ENCODE measurements at places on chromosomes 13 and 19. TPM values are rescaled to one million over a fixed set of nuclear protein-coding genes. Genes with fewer than 3 reads are reported as not detected.

- H3K36me3 ChIP-seq: no peaks in the 10 kb centered on the region
- peaks cover 41% of the 10 kb centered on the region for H3K4me1 ChIP-seq
- H3K27me3 ChIP-seq: no peaks in the 10 kb centered on the region
Measured at GRCh38 chr13:44573071-44573470, 3.1 kb downstream of the TSC22D1 start.

GRCh38 chr13:40980461-40980860 lies 38.7 kb downstream of the ELF1 start:
- H3K36me3 ChIP-seq: no peaks in the 10 kb centered on the region
- H3K4me3 ChIP-seq: no peak overlapping the region
- H3K27ac ChIP-seq: peak overlapping the region; percentile 85
- no peak for DNase-seq

DNA sequence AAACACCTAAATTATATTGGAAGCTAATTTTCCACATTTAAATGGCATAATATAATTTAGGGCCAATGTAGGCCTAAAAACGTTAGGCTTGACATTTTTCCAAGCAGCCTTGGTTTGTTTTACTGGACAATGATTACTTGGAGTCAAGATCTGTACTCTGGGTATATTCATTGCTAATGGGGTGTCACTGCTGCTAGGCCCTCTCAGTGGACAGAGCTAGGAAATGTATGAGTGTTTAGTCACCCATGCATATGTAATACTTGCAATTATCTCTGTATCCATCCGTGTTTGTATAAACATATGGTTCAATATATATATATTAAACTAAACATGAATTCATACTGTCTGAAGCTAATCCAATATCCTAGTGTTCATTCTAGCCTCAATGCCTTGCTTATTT lies 598.1 kb downstream of the DCT start:
- H3K4me1 ChIP-seq: no peaks in the 10 kb centered on the region
- H3K27me3 ChIP-seq: no peaks in the 10 kb centered on the region
- H3K36me3 ChIP-seq: no peaks in the 10 kb centered on the region
- H3K4me3 ChIP-seq: no peak overlapping the region
- no peak for DNase-seq

GRCh38 chr19:34306213-34306661 lies 51.9 kb downstream of the GARRE1 start:
- H3K27ac ChIP-seq: peak overlapping the region; percentile 70
- no peaks in the 10 kb centered on the region for H3K27me3 ChIP-seq
- peaks cover 32% of the 10 kb centered on the region for H3K4me1 ChIP-seq
- H3K36me3 ChIP-seq: no peaks in the 10 kb centered on the region
- H3K4me3 ChIP-seq: no peak overlapping the region
- peak; percentile 81 for DNase-seq

- H3K4me3 ChIP-seq: no peak overlapping the region
- no peak for DNase-seq
- no peaks in the 10 kb centered on the region for H3K27me3 ChIP-seq
- H3K4me1 ChIP-seq: no peaks in the 10 kb centered on the region
- no peaks in the 10 kb centered on the region for H3K36me3 ChIP-seq
Measured at GRCh38 chr13:44206434-44206833, 167.2 kb upstream of the SERP2 start.

DNA sequence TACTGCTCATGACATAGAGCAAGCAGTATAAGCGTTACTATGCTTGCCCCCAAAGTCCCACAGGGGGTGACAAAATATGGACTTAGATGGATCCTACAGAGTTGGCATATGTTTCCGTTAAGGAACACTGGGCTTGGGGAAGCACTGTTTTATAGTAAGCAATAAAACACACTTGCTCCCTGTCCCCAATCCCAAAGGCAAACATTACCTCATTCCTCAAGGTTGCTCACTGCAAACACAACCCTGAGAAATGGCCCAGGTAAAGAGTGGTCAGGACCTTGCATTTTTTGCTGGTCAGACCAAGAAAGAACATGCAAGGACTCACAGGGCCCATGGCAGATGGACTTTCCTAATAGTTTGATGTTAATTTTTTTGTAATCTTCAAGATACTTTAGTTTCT lies 32.3 kb downstream of the UGGT2 start:
- no peak overlapping the region for H3K4me3 ChIP-seq
- DNase-seq: peak; percentile 56
- H3K36me3 ChIP-seq: no peaks in the 10 kb centered on the region
- H3K27ac ChIP-seq: peak overlapping the region; percentile 52
- no peaks in the 10 kb centered on the region for H3K27me3 ChIP-seq

DNA sequence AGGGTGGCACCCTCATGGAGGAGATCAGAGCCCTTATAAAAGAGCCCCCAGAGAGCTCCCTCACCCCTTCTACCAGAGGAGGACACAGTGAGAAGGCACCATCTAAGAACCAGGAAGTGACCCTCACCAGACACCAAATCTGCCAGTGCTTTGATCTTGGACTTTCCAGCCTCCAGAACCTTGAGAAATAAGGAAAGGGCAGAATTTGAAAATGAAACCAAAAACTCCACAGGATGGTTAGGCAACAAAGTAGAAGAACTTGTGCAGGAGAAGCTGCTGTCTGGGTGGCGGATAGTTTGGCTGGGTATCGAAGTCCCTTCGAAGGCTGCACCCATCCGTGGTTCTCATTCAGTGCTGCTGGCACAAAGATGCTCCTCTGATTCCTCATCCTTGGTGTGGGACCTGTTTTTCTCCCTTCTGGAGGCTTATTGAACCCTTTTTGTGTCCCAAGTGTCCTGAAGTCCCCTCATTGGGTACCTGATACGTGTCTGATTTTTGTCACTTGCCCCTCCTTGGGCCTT lies 130.8 kb downstream of the KDM4B start:
- H3K4me3 ChIP-seq: no peak overlapping the region
- DNase-seq: no peak
- no peaks in the 10 kb centered on the region for H3K27me3 ChIP-seq
- peaks cover 66% of the 10 kb centered on the region for H3K4me1 ChIP-seq
- no peaks in the 10 kb centered on the region for H3K36me3 ChIP-seq

DNA sequence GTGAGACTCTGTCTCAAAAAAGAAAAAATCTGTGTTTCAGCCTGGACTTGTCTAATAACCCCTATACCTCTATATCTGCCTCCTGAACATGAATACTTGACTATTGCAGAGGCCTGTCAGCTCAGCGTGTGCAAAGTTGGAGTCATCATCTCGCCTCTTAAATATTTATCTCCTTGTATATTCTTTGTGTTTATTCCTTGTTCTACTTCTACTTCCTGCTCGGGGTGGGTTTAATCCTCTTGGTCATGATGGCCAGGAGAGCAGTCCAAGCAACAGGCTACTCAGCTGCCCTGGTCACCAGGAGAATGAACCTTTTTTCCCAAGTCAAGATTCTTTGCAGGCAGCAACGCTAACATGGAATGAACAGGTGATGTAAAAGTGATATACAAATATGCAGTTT lies 119.1 kb downstream of the PCCA start:
- no peak overlapping the region for H3K4me3 ChIP-seq
- H3K27me3 ChIP-seq: no peaks in the 10 kb centered on the region
- H3K27ac ChIP-seq: no peak overlapping the region
- H3K36me3 ChIP-seq: peaks cover 3% of the 10 kb centered on the region

GRCh38 chr13:110834572-110834971 lies 80.3 kb downstream of the ANKRD10 start:
- no peaks in the 10 kb centered on the region for H3K4me1 ChIP-seq
- H3K27ac ChIP-seq: no peak overlapping the region
- DNase-seq: no peak

- no peak overlapping the region for H3K27ac ChIP-seq
- H3K4me1 ChIP-seq: no peaks in the 10 kb centered on the region
- no peak overlapping the region for H3K4me3 ChIP-seq
Measured at GRCh38 chr13:101398920-101399319, 17.4 kb downstream of the NALCN start.

DNA sequence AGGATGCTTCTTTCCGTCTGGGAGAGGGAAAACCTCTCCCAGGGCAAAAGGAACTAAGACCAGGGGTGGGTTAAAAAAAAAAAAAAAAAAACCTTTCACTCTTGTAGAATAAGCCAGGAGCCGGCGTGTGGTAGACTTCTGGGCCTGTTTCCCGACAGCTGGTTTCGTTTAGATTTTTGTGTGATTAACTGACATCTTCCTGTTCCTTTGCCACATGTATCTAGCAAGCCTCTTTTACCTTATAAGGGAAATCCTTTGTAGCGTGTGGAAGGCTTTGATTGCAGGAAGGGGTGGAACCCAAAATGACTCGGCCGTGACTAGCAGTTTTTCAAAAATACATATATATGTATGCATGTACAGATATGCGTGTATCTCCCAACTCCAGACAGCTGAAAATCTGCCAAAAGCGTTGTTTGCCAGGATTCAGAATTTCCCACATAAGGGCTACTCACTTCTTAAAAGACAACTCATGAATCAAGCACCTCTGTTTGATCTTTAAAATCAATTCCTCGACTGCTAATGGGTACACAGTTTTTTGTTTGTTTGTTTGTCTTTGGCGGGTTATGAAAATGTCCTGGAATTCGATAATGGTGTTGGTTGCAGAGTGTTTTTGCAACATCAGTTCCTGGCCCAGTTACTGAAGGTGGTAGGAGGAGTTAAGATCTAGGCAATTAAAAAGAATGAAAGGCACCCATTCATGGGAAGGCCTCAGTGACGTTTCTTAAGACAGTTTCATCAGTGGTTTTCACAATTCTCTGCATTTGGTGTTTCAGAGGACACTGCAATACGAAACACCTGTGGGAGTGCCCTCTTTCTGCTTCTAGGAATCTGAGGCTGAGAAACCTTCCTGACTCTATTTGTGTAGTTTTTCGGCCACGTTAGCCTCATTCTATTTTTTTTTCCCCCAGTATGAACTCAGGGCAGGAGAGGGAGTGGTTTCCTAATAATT lies 2.7 kb downstream of the TPM4 start:
- H3K4me3 ChIP-seq: no peak overlapping the region
- H3K4me1 ChIP-seq: peaks cover 35% of the 10 kb centered on the region
- H3K36me3 ChIP-seq: peaks cover 5% of the 10 kb centered on the region
- DNase-seq: no peak
- H3K27me3 ChIP-seq: no peaks in the 10 kb centered on the region

DNA sequence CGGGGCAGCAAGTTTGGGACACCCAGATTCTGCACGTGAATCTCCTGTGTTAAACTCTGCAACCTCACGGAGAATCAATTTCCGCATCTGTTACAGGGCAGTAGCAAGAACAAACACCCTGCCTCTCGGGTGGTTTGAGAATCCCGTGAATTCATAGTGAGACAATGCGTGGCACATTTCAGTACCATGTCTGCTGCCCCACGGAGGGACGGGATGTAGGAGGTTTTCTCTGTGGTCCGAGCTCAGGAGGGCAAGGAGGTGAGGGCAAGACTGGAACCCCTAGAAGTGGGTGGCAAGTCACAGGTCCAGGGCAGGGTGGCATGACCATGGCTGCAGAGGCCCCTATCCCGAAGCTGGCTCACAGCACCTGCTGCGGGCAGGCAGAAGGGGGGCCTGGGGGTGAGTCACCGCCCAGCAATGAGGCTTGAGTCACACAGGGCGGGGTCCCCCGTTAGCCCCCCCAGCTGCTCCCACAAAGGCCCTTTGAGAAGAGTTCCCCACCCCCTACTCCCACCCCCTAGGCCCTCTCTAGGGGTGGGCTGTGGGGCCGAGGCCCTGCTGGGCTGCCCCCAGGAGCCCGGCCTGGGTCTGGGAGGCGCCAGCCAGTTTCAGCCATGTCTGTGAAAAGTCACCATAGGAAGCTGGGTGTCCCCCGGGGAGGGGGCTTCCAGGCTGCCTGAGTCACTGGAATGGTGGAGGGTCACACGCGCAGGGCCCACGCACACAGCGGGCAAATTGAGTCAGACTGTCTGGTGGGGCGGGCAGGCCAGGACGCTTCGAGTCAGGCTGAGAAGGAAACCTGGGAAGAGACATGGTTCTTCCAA lies 25.8 kb upstream of the NANOS3 start:
- no peak overlapping the region for H3K4me3 ChIP-seq
- peak overlapping the region; percentile 90 for H3K27ac ChIP-seq
- peaks cover 53% of the 10 kb centered on the region for H3K4me1 ChIP-seq

- no peak for DNase-seq
- H3K27me3 ChIP-seq: no peaks in the 10 kb centered on the region
- H3K27ac ChIP-seq: peak overlapping the region; percentile 97
- H3K4me1 ChIP-seq: peaks cover 55% of the 10 kb centered on the region
- no peak overlapping the region for H3K4me3 ChIP-seq
Measured at GRCh38 chr13:113968463-113969310, 5.2 kb downstream of the C13orf46 start.

Gene TMIGD2
- not detected for total RNA-seq

Gene RNF6
- 13.0 TPM for total RNA-seq

Gene WASF3
- total RNA-seq: 13.2 TPM

Gene ONECUT3
- 0.26 TPM for total RNA-seq

Gene PLIN5
- 72.9 TPM for total RNA-seq

All from body of pancreas (tissue), 4 donors.